Fibroblast of skin of right biceps (primary cell): ENCODE measurements at places on chromosomes 13 and 19.

DNA sequence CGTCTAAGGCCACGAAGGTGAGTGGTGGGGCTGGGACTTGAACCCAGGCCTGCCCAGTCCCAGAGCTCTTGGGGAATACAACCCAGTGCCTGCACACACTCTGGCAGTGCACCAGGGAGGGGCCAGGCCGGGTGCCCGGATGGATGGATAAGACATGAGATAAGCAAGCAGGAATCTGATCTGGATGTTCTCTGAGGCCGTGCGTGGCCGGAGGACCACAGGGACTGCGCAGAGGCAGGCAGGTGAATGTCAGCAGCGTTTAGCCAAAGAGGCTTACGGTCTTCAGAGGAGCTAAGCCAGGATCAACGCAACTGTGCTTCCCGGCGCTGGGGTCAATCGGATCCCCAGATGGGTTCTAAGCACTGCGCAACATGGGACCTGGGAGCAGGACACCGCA lies 1.5 kb downstream of the ZNF787 start:
- DNase-seq = peak; percentile 49

DNA sequence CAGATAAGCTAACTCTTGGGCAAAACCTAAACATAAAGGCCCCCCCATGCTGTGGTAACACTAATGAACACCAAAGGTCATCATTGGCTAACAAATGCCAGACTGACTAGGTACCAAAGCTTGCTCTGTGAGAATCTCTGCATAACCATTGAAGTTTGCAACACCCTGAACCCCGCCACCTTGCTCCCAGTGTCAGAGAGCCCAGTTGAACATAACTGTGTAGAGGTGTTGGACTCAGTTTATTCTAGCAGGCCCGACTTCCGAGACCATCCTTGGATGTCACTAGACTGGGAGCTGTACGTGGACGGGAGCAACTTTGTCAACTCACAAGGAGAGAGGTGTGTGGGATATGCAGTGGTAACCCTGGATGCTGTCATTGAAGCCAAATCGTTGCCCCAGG lies 602.2 kb downstream of the UQCRFS1 start:
- DNase-seq = no peak

DNA sequence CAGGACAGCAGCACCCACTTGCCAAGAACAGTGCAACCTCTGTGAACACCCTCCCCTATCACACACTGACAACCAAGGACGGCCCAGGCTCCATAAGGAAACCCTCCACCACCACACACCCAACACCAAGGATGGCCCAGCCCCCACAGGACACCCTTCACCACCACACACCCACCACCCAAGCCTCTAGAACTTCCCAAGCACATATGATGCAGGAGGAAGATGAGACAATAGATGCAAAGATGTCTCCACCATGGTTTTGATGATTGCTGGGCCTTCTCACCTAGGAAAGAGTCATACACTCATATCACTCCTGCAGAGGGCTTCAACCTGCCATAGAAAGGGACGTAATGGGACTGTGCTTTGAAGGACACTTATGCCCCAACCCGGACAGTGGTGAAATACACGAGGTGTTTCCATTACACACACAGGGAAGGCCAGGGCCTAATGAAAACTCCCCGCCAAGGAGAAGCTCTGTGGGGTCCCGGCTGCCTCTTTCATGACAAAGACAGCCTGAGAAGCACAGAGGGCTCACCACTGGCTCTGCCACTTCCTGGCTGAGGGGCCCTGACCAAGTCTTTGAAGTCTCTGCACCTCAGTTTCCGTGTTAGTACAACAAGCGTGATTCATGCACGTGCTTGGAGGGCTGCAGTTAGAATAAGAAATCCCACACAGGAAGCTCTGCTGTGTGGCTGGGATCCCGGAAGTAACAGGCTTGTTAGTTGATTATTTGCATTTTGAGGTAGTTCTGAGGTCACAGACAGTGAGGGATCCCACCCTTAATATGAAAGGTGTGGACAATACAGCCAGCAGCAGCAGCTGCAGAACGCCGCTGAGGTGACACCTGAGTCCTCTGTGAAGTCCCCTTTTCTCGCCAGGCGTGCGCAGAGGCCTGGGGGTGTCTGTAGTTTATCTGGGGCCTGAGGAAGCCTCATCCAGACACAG lies 61.9 kb upstream of the ATP12A start:
- peak; percentile 10 for DNase-seq

DNA sequence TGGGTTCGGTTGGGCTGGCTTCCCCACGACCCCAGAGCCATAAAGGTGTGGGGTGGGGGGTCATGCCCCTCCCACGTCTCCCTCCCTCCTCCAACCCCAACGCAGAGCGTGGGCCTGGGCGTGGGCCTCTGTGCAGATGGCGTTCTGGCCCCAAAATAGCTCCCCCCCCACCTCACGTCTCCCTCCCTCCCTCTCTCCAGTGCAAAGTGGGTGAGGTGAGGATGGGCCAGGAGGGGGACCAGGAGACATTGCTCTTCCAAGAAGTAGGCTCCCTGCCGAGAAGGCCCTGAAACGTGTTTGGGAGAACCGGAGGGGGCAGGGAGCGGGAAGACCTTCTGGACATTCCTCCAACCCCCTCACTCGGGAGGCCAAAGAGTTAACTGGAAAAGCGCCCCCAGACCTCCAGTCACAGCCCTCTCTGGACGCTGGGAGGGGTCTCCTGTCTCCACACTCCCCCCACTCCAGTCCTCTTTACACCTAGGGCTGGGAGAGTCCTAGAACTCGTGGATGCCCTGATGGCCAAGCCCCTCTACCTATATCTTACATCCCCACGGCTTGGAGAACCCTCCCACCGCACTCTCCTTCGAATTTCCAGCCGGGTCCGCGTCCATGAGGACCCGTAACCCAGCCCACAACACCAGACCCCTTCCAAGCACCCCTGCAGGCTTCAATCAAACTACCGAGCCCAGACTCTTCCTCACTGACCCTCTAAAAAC lies 855 bp downstream of the UNC13A start:
- DNase-seq = no peak

GRCh38 chr19:12936582-12936981 lies 1.8 kb upstream of the CALR start:
- DNase-seq = no peak

DNA sequence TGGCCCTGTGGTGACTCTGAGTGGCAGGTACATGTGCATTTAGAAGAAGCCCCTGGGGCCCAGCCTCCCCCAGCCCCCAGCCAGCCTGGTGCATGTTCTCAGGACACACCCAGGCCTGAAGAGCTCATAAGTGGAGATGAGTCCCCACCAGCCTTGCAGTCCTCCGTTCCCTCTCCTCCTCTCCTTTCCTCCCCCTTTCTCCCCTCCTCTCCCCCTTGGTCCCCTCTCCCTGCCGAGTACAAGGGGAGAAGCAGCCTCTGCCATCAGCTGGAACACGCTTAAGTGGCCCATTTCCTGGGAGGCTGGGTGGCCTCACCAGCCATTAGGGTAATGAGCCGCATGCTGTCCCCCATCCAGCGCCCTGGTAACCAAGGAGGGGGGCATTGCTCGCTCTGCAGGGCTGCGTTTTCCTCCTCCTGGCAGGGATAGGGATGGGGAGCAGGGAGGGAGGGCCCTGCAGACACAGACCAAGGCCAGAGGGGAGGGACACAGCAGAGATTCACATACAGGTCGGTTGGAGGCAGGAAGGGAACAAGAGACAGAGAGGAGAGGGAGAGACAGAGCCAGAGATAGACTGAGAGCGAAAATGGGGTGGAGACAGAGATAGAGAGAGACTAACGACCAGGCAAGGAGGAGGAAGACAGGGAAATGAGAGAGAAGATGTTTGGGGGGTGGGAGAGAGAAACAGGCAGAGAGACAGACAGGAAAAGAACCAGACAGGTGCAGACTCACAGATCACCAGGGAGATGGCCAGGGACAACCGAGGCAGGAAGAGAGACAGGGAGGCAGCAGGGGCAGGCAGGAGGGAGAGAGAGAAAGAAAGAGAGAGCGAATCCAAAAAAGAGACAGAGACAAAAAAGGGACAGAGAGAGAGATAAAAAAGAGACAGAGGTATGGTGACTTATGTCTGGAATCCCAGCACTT lies 19.3 kb upstream of the DPP9 start:
- DNase-seq = no peak

DNA sequence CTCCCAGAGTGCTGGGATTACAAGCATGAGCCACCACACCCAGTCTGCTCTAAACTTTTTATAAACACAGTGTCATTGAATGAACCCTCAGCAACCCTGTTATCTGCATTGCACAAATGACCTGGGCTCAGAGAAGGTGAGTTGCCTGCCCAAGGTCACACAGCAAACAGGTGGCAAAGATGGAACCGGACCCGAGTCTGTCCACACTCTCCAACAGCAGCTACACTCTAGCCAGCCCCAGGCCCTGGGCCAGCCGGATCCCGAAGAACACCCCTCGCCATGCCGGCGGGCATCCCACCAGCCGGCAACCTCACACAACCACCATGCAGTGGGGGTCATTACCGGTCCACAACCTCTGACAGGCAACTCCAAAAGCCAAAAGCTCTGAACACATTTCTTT lies 14.5 kb downstream of the ERCC2 start:
- DNase-seq = no peak

GRCh38 chr19:42468273-42468796 lies 25.6 kb upstream of the CXCL17 start:
- peak; percentile 96 for DNase-seq

DNA sequence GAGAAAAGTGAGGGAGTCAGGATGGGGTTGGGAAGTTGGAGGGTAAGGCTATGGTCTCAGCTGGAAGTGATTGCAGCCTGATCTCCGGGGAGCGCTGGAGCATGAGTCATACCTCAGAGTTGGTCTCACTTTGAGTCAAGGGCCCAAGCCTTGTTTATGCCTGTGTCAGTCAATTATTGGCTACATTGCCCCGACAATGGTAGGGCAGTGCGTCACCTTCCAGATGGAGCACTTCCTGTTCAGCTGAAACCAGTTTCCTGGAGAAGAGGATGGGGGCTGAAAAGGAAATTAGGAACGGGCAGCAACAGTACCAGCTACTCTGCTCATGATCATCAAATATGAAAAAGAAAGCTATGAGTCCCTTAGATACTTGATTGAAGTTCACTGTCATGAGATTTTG lies 60.4 kb downstream of the ADGRE1 start:
- DNase-seq = peak; percentile 53

GRCh38 chr13:96991072-96991471 lies 3.2 kb downstream of the OXGR1 start:
- no peak for DNase-seq

DNA sequence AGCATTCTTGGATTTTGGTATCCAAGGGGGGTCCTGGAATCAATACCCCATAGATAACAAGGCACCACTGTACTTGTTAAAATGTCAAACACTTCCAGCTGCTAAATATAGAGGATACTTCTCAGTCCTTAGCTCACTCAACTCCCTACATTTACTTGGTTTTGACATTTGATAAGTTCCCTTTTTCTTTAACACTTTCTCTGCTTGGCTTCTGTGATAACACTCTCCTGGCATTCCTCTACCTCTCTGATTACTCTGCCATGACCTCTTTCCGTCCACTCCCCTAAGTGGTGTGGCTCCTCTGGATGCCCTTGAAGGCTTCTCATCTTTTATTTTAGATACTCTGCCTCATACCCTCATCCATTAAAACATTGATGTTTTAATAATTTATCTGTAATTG lies 65.2 kb downstream of the MICU2 start:
- no peak for DNase-seq

DNA sequence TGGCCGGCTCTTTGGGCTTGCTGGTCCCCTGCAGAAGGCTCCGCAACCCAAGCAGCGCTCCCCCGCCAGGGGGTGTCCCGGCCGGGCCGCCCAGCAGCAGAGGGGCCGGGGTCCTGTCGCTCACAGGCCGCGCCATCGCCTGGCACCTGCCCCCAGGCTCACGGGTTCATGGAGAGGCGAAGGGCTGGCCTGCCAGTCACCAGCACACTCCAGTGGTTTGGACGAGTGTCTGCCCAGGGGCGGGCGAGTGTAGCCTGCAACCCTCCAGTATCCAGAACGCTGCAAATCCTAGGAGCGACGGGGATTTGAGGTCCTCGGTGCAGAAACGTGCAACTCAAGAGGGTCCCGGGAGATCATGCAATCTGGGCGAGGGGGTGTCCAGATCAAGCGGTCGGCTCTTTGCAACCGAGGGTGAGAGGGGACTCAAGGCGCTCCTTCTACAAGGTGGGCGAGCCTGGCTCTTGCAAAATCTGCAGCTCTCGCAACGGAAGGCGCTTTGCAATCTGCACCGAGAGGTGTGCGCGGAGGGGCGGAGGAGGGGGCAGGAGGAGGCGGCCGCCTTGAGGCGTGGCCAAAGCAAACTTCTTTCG lies at the start of gene DBP:
TSS of gene DBP (minus strand) at position 521 of the 590 bp plus-strand sequence. CDS start at position 136, 385 bp downstream.
- DNase-seq = no peak

- peak; percentile 83 for DNase-seq
These were observed 99.0 kb upstream of the TSHZ3 start for GRCh38 chr19:31448221-31448657.

- DNase-seq = no peak
These were observed 1.4 kb upstream of the CLDND2 start for GRCh38 chr19:51370230-51370629.

DNA sequence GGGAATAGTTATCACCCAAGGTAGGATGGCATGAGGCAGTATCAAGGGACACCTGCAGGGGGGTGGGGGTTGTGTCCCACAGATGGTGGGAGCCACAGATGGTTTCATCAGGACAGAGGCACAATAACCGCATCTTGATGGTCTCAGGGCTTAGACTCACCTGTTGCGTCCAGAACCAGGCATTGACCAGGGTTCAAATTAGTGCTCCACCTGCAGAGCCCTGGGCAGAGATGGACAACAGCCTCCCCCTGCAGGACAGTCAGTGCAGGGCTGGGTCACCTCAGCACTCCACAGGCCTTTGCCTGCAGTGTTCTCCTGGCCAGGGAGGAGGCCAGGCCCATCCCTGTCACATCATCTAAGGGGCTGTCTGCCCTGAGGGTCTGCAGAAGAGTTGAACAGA lies 14.5 kb upstream of the CEACAM1 start:
- DNase-seq = no peak

DNA sequence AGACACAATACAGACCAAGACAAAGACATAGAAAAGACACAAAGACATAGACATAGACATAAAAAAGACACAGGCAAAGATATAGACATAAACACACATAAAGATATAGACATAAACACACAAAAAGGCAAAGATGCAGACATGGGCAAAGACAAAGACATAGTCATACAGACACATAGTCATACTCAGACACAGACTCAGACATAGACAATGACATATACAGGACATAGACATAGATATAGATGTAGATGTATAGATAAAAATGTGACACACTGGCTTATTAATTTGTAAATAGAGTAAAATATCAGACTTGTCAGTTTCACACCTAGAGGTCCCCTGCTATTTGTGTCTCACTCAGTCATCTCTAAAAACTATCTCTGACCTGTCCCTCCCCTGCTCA lies 42.8 kb downstream of the OR10H4 start:
- no peak for DNase-seq
